ENCODE measurements at places on chromosomes 6 and 20.
A peak's percentile ranks its signal among the peaks of the same experiment; 100 is the strongest.

DNA sequence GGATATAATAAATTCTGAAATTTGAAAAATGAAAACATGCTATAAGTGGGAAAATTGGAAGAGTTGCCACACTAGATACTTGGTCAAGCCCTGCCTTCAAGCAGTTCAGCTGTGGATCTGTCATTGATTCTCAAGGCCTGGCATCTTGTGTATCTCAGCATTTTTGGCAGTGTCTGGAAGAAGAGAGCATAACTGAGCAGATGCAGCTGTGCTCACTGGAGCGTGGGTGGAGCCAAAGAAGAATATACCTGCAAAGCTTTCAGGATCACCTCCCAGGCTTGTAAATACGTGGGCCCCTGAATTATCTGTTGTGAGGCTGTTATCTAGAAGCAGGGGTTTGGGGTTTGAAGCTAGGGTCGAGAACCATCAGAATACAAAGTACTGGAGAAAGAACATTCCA lies 31.3 kb upstream of the CHD6 start:
- DNase-seq, result no peak

DNA sequence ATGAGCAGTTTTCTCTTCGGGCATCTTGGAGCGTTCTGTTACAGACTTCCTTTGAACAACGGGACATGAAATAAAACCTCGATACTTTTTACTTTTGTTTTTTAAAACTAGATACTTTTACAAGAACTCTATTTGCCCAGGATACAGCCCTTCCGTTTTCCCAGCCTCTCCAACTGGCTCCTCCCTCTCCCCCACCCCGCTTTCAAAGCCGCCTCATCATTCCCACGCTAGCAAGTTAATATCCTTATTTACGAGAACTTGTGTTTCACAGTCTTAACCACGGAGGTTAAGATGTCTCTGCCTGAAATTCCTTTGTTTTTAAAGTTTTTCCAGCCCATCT lies 241 bp upstream of the CFAP206 start:
- DNase-seq, result no peak

DNA sequence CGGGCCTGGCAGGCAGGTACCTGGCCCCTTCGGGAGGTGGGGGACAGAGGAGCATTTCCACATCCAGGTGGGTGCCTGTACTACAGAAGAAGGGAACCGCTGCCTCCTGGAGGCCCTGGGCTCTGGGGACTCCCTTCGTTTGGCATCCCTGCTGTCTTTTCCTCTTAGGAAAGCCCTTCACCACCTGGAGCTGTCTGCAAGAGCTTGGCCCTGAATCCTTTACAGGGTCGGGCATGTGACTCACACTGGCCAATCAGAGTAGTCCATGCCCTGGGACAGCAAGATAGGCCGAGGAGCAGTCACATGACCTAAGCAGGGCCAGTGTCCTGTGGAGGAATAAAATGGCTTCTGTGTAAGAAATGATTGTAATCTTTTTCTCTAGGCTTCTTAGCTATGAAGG lies 224.9 kb downstream of the ANKRD60 start:
- no peak for DNase-seq

- no peak for DNase-seq
Measured at GRCh38 chr20:47016068-47016664, 121.5 kb downstream of the EYA2 start.

DNA sequence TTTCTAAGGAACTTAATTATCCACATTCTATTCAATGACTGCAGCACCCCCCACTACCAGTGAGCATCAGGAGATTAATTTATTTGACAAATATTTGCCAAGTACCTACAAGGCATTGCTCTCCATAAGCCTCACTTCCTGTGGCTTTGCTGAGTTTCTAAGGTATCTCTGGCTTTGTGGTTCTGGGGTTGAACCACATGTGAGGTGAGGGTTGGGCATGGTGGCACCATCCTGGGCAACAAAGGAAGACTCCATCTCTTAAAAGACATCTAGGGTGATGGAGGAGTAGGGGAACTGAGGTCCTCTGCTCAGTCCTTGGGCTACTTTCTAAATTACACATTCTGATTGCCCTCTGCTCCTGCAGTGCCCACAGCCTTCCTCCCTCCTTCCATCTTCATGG lies 25.5 kb upstream of the WFDC2 start:
- peak; percentile 46 for DNase-seq

GRCh38 chr6:10478187-10479040 lies 42.7 kb upstream of the GCNT2 start:
- no peak for DNase-seq

GRCh38 chr6:34459899-34460593 lies 5.8 kb upstream of the PACSIN1 start:
- DNase-seq, result peak; percentile 46

DNA sequence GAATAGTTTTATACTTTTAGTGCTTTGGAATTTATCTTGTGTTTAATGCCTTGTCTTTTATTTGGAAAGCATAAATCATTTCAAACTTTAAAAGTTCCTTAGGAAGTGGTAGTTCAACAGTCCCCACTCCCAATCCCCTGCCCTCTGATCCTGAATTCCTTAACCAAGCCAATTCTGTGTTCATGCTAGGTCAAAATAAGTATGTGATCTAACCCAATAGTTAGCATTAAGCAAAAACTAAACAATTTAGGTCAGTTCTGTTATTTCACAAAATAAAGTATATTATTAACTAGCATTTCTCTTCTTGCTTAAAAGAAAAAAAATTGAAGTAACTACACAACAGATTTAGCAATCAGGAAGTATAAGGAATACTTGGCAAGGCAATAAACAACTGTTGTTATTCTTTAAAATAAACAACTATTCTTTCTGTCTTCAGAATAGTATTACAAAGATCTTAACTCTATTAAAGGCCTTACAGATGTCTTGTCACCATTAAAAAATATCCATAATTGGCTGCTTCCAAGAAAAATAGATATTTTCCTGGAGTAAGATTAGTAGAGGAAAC lies 37.0 kb downstream of the AKIRIN2 start:
- DNase-seq, result no peak

DNA sequence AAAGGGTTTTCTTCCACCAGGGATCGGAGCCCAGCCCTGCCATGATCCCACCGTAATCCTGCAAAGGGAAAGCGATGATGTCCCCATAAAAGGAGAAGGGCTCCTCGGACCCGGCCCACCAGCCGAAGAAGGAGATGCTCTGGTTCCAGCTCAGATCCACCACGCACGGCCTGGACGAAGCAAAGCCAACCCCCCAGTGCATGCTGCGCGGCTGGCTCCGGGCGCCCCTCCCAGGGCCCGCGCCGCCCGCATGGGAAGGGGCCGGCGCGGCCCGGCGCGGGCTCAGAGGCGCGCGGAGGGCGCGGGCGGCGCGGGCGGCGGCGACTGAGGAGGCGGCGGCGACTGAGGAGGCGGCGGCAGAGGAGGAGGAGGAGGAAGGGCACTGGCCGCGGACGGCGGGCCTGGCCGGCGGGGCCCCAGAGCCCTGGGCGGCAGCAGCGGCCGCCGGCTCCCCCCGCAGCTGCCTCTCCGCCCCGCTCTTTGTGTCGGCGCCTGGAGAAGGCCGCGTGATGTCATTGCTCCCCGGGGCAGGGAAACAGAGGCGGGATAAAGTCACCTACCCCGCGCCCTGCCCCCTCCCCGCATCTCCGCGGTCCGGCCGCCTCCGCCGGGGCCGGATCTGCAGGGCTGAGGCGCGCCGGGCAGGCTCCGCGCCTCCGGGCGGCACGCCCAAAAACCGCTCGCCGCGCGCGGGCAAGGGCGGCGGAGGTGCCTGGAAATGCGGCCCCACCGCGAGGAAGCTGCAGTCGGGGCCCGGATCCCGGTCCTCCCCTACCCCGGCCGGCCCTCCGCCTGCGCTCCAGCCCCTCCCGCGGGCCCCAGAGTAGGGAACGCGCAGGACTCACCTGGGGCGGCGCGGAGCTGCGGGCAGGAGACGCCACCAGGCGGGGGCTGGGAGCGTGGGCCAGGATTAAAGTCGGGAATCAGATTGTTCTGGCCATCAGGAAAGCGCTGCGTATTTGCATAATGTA lies at the start of gene FAXC:
Gene FAXC (minus strand): TSS at position 504 of the 971 bp plus-strand sequence. CDS start 302 bp downstream, at position 202.
- no peak for DNase-seq

DNA sequence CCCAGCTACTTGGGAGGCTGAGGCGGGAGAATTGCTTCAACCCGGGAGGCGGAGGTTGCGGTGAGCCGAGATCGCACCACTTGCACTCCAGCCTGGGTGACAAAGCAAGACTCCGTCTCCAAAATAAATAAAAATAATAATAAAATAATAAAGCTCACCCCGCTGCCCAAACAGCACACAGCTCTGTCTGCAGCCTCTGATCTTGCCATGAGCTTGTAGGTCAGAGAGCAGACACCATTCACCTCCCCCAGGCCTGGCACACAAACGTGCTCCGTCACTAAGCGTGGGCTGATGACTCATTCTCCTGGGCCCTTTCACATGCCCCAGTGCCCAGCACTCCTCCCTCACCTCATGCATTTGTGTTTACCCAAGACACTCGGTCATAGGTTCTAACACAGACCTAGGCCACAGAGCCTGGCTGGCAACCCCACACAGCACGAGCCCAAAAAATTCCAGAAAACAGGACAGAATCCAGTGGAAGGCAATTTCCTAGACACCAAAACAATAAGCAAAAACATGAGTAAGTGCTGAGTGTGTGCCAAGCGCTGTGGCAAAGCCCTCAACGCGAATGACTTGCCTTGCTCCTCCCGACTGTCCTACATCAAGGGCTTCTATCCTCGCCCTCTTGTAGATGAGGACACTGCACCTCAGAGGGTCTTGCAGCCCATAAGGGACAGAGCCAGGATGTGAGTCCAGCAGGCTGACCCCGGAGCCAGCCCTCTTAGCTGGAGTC lies 18.0 kb downstream of the ATP9A start:
- DNase-seq, result no peak

- DNase-seq, result no peak
Measured at GRCh38 chr6:144316862-144317195, 31.7 kb downstream of the UTRN start.

- peak; percentile 56 for DNase-seq
Measured at GRCh38 chr20:51385646-51386530, 156.6 kb downstream of the NFATC2 start.

- DNase-seq, result no peak
Measured at GRCh38 chr6:157879873-157880254, 56.8 kb downstream of the SNX9 start.

- DNase-seq, result no peak
Measured at GRCh38 chr20:1335961-1336698, 7.2 kb upstream of the SDCBP2 start.

- no peak for DNase-seq
Measured at GRCh38 chr6:12294851-12295536, 4.8 kb downstream of the EDN1 start.

DNA sequence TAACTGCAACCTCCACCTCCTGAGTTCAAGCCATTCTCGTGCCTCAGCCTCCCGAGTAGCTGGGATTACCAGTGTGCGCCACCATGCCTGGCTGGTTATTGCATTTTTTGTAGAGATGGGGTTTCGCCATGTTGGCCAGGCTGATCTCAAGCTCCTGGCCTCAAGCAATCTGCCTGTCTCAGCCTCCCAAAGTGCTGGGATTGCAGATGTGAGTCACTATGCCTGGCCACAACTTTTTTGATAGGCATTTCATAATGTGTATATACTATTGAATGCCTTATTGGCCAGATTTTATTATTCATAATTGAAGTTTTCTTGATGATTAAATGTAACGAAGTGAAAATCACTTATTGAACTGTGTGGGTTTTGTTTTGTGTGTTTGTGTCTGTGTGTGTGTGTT lies 27.9 kb downstream of the FIG4 start:
- DNase-seq, result no peak

GRCh38 chr20:45998761-45999160 lies 9.9 kb upstream of the MMP9 start:
- DNase-seq, result peak; percentile 23

DNA sequence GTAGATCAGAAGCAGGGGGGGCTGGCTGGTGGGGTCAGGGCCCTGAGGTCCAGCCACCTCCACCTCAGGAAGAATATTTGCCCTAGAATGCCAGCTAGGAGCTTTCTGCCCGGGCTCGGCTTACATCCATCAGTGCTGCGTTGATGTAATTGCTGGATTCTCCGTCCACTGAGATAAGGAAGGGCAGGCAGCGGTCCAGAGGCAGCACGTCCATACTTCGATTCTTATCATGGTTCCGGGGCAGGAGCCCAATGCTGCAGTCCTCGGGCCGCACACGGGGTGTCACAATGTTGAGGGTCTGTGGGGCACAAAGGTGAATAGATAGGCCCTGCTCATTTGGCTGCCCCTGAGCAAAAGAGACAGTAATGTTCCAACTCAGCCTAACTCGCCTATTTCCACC lies 483.8 kb upstream of the CHD6 start:
- DNase-seq, result no peak

GRCh38 chr20:20237093-20237959 lies 130.6 kb upstream of the INSM1 start:
- DNase-seq, result peak; percentile 27

DNA sequence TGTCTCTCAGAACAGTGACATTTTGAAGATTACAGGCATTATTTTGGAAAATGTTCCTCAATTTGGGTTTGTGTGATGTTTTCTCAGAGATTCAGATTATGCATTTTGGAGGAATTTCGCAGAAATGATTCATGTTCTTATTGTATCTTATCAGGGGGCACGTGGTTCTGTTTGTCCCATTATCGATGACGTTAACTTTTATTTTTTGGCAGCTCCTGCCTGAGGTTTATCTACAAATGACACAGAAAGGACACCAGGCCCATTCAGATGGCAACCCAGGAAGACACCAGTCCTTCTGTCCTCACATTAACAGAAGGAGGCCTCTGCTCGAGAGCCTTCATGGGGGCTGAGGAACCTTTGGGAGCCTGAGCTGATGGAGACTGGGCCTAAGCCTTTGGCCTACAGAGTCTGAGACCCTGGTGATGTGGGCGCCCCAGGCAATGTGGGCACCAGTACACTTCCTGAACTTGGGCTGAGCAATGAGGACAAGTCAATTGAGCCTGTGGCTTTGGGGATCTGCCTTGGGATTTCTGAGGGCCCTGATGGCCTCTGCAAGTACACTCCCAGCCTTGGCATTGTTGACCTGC lies 41.2 kb upstream of the EZR start:
- DNase-seq, result no peak

GRCh38 chr20:44170816-44171410 lies 16.1 kb downstream of the JPH2 start:
- DNase-seq, result no peak

- peak; percentile 34 for DNase-seq
Measured at GRCh38 chr20:31684153-31685015, 38.3 kb downstream of the BCL2L1 start.

DNA sequence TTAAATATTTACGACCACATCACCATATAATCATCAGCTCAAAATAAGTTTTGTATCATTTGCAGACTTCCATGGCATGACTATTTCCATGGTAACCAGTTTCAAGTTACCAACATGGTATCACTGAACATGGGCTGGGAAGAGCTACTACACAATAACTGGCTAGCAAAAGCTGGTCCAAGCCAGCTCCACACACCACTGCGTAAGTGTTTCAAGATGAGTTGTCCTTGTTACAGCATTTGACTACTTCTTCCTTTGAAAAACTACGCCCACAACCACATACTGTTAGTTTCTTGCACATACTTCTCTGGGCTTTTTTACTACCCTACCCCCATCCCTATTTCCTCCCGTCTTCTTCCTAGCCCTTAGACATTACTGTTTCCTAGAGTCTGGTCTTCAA lies 8.5 kb downstream of the CD164 start:
- DNase-seq, result peak; percentile 13

DNA sequence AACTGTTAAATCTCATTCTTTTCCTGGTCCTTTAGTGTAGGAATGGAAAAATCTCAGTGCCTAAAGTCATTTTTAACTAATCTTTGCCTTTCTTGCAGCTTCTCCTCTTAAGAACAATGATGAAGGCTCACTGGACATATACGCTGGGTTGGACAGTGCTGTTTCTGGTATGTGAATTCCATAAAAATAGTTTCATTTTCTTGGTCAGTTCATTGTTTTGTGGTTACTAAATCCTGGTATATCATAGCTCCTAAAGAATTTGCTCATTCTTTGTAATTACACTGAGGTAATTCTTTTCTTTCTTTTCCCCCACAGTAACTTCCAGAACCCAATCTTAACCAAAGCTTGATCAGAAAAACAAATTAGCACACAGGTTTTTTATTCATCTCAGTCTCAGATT lies 23.4 kb downstream of the CASP8AP2 start:
- DNase-seq, result no peak
